ENCODE measurements at places on chromosomes 6 and 20.

GRCh38 chr20:45792317-45793118 lies 764 bp downstream of the DNTTIP1 start:
- DNase-seq = no peak

GRCh38 chr20:15937179-15937578 lies 636.1 kb downstream of the KIF16B start:
- DNase-seq = no peak

- no peak for DNase-seq
Measured at GRCh38 chr6:45688180-45688579, 310.4 kb upstream of the SUPT3H start.

- DNase-seq = no peak
Measured at GRCh38 chr20:63546956-63547724, 409 bp downstream of the SRMS start.

- no peak for DNase-seq
Measured at GRCh38 chr6:166939894-166940293, 16.5 kb downstream of the RNASET2 start.

DNA sequence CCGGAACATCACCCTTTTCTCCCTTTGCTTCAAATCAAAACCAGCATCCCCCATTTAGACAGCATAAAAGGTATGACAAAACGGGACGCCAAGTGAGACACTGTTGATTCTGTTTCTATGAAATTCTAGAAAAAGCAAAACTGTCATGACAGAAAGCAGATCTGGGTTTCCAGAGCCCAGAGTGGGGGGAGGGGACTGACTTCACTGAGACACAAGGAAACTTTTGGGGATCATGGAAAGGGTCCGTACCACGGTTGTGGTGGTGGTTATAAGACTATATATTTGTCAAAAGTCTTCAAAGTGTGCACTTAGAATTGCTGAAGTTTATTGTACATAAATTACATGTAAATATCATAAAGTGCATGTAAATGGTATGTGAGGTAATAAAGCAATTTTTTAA lies 82.6 kb downstream of the SLC22A3 start:
- no peak for DNase-seq

GRCh38 chr20:53252002-53252401 lies 279.8 kb downstream of the TSHZ2 start:
- DNase-seq = no peak

GRCh38 chr6:127727260-127727953 lies 150.4 kb downstream of the C6orf58 start:
- no peak for DNase-seq

- peak; percentile 3 for DNase-seq
Measured at GRCh38 chr6:84763886-84764331, 489 bp downstream of the TBX18 start.

DNA sequence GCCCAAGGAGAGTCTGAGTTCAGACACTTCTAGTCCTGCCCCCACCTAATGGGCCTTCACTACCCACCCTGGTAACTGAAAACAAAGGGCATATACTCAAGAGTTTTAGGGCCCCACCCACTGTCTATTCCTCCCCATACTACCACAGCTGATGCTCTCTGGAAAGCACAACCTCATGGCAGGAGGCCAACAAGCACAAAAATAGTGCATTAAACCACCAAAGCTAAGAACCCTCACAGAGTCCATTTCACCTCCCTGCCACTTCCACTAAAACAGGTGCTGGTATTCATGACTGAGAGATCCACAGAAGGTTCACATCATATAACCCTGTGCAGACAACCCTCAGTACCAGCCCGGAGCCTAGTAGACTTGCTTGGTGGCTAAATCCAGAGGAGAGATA lies 132.1 kb upstream of the ADGRB3 start:
- no peak for DNase-seq

GRCh38 chr6:133577851-133578250 lies 311.1 kb upstream of the TCF21 start:
- no peak for DNase-seq

- peak; percentile 58 for DNase-seq
Measured at GRCh38 chr6:28982476-28983266, 22.4 kb downstream of the ZNF311 start.

DNA sequence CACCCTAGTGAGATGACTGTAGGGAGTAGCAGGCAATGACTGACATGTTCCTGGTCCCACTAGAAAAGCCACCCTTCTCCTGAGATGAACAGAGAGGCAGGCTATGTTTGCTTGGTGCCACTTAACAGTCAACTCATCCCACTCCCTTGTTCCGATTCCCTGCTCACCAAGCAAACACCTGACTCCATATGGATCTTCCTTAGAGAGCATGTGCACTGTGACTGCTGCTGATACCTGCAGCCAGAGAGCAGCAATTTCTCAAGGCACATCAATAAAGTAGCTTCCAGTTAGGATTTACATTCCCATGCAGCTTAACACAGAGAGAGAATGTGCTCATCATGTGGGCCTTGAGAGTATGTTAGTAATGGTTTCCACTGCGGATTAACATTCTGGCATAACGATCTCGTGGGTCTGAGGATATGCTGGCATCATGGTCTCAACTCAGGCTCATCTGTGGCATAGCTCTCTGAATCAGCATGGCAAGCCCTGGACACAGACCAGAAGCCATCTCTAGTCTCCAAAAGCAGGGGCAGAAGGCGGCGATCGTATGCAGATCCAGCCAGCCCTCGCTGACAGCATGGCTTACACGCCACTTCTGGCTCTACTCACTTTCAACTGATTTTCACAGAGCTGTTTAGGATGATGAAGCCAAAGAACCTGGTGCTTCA lies 43.9 kb downstream of the ATXN1 start:
- no peak for DNase-seq

DNA sequence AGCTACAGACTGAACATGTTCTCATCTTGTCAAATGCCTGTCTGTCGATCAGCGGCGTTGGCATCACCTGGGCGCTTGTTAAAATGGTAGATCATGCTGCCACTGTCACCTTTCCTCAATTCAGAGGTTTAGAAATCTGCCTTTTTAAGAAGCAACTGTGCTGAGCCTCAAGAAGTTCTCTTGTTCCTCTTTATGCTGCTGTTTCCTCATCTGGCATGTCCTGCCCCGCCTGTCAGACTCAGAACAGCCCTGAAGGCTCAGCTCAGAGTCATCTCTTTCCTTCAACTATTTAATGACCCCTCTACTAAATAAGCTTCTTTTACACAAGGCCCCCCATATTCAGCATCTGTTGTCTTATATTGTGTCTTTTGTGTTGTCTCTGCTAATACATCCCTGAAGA lies 368.2 kb downstream of the EPM2A start:
- no peak for DNase-seq

GRCh38 chr6:145669627-145670034 lies 65.7 kb downstream of the EPM2A start:
- DNase-seq = peak; percentile 67

GRCh38 chr6:22828179-22829062 lies 259.1 kb downstream of the HDGFL1 start:
- DNase-seq = peak; percentile 99

DNA sequence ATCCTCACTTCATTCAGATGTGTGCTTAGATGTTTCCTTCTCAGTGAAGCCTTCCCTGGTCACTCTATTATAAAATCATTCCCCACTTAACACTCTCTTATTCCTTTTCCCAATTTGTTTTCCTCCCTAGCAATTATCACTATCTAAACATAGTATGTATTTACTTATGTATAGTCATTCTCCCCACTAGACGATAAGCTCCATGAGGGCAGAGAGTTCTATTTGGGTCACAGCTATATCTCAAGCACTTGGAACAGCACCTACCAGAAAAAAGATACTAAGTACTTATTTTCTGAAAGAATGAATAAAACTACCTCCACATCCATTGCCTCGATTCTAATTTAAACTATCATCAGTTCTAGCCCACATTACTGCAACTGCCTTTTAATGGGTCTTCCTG lies 36.5 kb downstream of the USP49 start:
- DNase-seq = no peak

DNA sequence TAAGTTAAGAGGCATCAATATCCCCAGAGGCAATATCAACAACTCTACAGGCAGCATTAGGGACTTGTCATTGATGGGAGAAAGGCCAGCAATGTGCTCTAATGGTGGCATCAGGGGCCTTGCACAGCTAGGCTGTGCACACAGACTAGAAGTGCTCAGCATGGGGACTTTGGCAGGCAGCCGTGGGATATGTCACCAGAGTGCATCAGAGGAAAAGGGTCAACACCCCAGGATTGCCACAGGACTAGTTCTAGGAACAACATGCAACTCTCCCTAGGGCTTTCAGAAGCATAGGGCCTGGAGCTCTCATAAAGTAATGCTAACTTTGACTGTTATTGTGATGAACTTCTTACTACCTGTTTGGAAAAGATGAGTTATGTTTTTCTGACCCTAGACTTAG lies 32.2 kb upstream of the OSTM1 start:
- no peak for DNase-seq

DNA sequence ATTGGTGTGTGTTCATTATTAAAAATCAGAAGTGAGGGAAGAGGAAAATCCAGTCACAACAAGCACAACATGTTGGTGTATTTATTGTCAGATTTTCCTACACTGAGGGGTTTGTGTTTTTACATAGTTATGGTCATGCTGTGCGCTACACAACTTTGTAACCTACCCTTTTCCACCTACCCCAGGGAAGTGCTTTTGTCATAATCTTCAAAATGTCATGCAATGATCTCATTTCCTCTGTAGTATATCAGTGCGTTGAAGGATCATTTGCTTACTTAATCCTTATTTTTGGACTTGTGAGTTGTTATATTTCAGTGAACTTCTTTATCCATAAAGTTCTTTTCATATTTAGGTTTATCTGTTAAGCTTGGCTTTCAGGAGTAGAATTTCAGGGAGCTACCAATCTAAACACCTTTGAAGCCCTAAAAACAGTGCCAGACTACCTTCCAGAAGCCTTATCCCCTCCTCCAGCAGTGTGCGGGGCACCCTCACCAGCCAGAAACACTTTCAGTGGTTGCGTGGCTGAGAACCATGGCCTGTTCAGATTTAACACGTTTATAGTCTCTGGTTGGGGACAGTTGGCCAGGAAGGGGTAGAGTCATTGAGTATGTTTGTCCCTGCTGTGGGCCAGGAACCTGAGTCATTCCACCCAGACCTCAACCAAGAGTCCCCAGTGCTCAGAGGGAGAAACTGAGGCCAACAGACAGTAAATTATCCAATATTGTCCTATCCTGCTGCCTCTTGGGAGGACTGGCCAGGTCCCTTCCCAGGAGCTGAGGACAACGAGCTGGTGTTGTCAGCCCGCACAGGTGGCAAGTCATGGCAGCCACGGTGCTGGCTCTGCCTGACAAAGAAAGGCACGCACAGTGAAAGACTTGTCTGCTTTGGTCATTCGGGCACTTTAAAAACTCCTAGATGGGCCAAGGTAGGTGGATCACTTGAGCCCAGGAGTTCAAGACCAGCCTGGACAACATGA lies 40.3 kb downstream of the STK35 start:
- DNase-seq = no peak

- no peak for DNase-seq
Measured at GRCh38 chr6:80319196-80319595, 212.7 kb downstream of the BCKDHB start.

DNA sequence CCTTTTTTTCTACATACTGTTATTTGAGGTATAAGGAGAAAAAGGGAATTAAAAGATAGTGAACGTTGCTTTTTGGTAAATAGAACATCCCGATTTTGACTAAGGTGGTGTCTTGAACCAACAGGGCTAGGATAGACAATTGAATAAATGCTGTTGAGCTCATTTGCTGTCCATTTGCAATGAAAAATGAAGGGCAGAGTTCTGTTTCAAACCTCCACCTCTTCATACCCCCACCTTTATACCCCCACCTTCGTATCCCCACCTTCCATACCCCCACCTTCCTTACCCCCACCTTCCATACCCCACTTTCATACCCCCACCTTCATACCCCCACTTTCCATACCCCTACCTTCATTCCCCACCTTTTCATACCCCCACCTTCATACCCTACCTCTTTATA lies 93.4 kb upstream of the NAA20 start:
- DNase-seq = no peak

DNA sequence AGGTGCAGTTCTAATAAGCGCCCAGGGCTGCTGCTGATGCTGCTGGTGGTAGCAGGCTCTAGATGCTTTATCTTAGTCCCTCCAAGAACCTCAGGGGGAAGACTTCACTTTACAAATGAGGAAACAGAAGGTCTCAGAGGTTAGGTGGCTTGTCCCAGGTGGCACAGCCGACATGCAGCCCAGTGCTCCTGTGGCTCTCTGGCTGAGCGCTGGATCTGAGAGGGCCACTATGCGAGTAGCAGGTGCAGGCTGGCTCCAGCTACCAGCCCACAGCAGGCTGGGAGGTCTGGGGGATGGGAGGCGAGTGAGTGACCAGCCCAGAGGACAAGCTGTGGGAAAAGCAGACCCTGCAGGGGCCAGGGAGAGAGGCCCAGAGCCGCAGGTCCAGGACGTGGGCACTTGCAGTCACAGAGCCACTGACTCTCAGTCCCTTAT lies 90.9 kb downstream of the PRND start:
- DNase-seq = no peak

GRCh38 chr6:37550191-37550831 lies 50.6 kb upstream of the CCDC167 start:
- no peak for DNase-seq

- no peak for DNase-seq
Measured at GRCh38 chr6:1639430-1639829, 29.7 kb downstream of the FOXC1 start.

DNA sequence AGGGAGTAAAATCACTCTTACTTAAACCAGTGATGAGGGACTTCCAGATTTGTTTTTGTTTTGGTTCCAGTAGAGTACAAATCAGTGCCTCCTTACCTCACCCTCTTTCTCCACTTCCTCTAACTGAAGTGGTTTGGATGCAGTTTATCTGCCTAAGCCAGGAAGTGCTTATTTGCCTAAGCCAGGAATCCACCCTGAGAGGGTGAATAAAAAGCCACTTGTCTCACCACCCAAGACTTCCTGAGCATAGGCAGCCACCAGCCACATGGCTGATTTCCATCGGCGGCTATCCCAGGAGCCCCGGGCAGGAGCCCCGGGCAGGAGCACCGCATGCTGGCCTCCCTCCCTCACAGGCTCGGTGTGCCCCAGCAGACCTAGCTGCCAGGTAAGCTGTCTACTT lies 12.0 kb downstream of the LRP11 start:
- DNase-seq = no peak

DNA sequence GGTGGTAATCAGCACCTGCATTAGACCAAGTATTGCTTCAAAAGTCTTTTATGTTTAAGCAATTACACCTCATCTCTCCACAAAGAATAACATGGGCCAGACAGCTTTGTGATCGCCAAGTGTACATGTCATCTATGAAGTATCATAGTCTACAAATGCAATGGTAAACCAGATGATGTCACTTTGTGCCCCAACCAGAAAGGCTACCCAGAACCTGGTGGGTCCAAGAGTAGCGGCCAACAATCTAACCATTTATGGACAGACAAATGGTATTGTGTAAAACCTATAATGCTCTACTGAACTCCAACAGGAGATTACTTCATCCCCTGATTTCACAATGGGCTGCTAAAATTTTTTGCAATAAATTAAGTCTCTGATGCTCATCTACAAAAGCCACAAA lies 295.9 kb downstream of the GMDS start:
- DNase-seq = no peak

Data from HS-27A (cell line).